ENCODE measurements at places on chromosomes 1 and 21.

- DNase-seq, result no peak
These were observed 14.7 kb upstream of the ATF3 start for GRCh38 chr1:212593821-212594251.

DNA sequence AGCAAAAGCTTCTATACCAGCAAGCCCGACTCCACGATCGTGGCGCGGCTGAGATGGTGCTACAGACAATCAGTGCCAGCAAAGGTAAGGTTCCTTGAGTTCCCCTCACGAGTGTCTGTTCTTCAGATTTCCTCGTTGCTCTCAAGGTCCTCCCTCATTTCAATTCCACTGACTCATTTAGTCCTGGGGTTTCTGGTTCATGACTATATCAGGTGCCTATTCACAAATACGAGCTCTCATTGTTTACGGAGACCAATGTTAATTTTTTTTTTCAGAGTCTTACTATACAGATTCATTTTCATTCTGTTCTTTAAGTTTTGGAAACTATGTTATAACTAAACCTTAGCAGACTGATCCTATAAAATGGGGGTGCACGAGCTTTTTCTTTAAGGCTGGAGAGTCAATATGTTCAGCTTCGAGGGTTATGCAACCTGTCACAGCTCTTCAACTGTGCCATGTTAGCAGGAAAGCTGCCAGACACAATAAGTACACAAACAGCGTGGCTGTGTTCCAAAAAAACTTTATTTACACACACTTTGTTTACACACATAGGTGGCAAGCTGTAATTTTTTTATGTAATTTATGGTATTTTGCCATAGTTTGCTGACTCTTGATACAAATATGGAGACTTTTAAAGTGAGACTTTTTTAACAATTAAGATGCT lies 134.3 kb downstream of the ZP4 start:
- DNase-seq, result no peak

DNA sequence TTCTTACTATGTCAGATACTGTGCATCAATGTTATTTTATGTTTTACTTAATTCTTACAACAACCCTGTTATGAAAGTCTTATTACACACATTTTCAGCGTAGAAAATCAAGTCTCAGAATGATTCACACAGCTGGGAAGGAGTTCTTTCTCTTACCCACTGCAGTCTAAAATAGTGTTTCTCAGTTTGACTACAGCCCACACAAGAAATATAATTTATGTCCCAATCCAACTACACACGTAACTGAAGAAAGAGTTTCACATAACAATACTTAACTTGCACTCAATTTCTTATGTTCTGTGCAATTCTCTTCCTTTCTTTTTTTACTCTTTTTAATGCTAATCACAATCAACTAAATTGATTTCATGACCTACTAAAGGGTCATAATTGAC lies 252.8 kb upstream of the ADGRL2 start:
- DNase-seq, result no peak

DNA sequence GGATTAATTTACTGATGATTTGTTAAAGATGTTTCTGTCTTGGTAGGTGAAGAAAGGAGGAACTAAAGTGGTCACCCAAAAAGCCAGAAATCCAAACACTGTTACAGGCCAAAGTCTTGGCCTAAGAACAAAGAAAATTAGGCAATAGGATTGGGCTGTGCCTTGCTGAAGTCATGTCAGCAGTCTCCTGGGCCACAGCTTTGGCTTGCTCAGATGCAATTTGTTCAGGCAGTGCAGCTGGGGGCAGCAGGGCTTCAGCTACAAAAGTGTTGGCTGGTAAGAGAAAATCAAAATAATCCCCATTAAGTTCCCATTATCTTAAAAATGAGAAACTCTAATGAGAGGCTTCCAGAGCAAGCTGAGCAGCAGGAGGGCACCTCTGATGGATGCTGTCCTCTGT lies 14.0 kb upstream of the RAP1A start:
- DNase-seq, result no peak

DNA sequence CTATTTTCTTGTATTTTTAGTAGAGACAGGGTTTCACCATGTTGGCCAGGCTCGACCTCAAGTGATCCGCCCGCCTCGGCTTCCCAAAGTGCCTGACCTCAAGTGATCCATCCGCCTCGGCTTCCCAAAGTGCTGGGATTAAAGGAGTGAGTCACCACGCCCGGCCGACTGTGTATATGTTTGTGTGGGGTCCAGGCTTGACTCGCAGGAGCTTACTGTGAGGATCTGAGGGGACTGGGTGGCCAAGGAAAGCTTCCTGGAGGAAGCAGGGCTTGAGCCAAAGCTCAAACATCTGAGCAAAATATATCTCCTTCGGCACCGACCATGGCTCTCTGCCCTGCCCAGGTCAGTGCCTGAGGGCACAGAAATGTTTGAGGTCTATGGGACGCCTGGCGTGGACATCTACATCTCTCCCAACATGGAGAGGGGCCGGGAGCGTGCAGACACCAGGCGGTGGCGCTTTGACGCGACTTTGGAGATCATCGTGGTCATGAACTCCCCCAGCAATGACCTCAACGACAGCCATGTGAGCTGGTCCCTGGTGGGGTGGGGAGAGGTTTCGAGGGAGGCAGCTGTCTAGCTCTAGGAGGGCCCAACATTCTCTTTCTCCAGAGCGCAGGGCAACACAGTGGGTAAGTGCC lies 10.5 kb downstream of the PADI3 start:
- no peak for DNase-seq

- DNase-seq, result no peak
These were observed 42.0 kb downstream of the PROX1 start for GRCh38 chr1:214029796-214030195.

GRCh38 chr1:221783437-221783836 lies 41.5 kb upstream of the DUSP10 start:
- no peak for DNase-seq
